ENCODE measurements at places on chromosomes 6 and 20.

- no peak for DNase-seq
Measured at GRCh38 chr6:7100072-7100752, 7.5 kb upstream of the RREB1 start.

- no peak for DNase-seq
Measured at GRCh38 chr20:18504479-18505060, 3.2 kb upstream of the SEC23B start.

GRCh38 chr6:166988674-166989201 is 10.5 kb upstream of the CEP43 start:
- no peak for DNase-seq

DNA sequence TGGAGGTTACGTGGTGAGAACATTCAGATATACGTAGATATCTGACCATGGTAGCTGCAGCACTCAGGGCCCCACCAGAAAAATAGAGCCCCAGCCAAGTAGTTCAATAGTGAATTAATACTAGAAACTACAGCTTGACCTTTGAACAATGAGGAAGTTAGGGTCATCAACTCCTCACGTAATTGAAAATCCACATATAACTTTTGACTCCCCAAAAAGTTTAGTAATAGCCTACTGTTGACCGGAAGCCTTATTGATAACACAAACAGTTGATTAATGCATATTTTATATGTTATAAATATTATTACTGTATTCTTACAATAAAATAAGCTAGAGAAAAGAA is 117.9 kb downstream of the SNX5 start:
- DNase-seq = no peak

DNA sequence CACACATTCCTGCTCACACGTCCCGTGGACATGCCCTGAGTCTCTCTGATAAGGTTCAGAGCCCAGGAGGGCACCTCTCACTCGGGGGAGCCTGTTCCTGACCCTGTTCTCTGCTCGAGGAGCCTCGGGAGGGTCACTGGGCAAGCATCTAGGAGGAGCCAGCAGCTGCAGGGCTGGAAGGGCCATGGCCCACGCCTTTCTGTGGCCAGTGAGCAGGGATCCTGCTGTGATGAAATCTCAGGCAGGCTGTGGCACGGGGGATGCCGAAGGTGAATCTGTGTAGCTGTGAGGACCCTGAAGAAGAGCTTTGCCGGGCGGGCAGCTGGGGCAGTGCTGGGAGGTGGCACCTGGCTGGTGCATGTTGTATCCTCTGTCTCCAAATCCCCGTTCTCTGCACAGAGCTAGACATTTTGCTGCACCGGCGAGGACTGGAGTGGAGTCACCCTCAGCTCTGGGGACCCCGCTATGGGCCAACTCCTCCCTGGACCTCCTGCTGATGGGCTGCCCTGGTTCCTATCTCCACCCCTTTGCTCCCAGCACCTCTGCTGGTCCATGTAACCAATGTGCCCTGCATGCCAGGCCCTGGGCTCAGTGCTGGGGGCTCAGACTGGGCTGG is 7.1 kb upstream of the NPBWR2 start:
- no peak for DNase-seq

DNA sequence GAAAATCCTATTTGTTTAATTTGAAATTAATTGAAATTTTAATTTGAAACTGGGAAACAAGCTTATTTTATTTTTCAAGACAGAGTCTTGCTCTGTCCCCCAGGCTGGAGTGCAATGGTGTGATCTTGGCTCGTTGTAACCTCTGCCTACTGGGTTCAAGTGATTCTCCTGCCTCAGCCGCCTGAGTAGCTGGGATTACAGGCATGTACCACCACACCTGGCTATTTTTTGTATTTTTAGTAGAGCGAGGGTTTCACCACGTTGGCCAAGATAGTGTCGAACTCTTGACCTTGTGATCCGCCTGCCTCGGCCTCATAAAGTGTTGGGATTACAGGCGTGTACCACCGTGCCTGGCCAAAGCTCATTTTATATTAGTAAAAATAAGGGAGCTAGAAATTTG is 4.2 kb downstream of the SRSF3 start:
- DNase-seq = no peak

DNA sequence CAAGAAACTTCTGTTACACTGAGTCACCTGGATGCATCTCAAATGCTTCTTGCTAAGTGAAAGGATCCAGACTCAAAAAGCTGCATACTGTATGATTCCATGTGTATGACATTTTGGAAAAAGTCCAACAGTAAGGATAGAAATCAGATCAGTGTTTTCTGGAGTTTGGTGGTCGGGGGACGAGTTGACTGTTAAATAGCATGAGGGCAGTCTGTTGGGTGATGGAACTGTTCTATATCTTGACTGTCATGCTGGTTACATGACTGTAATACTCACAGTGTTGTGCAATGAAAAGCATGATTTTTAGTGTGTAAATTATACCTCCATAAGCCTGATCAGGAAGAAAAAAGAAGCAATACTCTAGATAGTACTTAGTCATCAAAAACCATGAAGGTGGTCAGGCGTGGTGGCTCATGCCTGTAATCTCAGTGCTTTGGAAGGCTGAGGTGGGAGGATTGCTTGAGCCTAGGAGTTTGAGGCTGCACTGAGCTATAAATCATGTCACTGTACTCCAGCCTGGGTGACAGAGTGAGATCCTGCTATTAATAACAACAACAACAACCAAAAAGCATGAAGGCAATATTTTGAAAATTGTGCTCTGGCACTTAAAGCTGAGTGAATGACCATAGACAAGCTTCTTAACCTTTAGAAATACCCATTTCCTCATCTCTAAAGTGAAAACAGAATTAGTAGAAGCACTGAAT is 30.5 kb upstream of the SASH1 start:
- DNase-seq = peak; percentile 33

- peak; percentile 32 for DNase-seq
Measured at GRCh38 chr6:138645976-138646640, 127.5 kb upstream of the CCDC28A start.

- DNase-seq = peak; percentile 48
Measured at GRCh38 chr20:3563548-3564177, 92.8 kb downstream of the ATRN start.

All from inflammatory macrophage (primary cell).